ENCODE measurements at places on chromosomes 1 and 21.

DNA sequence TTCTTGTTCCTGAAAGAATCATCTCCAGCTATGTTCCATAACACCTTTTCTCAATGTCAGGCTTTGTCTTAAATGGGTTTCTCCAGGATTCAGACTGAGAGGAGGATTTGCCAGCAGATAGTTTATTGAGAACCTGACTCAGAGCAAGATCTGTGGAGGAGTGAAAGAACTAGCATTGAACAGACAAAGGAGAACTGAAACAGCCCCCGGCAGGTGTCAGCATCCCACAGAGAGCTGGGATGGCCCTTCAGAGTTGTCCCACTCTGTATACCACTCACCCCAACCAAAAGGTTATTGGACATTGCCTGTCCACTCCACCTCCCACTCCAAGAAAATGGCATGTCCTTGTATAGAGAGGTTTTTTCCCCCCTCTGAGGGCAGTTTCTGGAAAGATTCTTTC is 270.7 kb downstream of the PAPPA2 start:
- no peak for DNase-seq

DNA sequence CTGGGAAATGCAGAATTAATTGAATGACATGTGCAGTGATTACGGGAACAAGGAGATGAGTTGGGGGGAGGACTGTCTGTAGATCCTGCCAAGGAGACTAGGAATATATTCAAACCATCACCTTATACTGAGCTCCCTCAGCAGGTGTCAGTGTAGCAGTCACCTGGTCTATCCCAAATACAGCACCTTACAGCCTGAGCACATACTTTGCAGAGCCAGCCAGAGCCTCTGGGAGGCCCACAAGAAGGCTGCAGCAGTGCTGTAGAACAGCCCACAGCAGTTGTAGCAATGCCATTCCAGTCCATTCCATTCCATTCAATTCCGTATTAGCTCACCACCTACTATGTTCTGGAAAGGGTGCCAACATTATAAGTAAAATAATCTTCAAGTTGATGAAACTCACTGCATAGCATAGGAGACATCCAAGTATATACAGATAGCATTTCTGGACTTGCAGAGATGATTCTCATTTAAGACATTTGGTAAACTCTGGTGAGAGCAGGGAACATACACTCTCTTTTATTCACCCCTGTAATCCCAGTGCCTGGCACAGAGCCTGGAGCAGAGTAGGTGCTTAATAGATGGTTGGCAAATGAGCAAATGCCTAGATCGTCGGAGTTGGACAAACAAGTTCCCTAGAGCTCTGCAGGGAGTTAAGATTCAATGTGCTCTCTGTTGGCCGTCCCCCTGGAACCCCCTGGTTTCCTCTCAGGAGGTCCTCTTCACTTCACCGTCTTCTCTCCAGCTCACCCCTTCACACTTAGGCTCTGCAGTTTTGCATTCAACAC is 44.7 kb downstream of the KCNC4 start:
- no peak for DNase-seq

DNA sequence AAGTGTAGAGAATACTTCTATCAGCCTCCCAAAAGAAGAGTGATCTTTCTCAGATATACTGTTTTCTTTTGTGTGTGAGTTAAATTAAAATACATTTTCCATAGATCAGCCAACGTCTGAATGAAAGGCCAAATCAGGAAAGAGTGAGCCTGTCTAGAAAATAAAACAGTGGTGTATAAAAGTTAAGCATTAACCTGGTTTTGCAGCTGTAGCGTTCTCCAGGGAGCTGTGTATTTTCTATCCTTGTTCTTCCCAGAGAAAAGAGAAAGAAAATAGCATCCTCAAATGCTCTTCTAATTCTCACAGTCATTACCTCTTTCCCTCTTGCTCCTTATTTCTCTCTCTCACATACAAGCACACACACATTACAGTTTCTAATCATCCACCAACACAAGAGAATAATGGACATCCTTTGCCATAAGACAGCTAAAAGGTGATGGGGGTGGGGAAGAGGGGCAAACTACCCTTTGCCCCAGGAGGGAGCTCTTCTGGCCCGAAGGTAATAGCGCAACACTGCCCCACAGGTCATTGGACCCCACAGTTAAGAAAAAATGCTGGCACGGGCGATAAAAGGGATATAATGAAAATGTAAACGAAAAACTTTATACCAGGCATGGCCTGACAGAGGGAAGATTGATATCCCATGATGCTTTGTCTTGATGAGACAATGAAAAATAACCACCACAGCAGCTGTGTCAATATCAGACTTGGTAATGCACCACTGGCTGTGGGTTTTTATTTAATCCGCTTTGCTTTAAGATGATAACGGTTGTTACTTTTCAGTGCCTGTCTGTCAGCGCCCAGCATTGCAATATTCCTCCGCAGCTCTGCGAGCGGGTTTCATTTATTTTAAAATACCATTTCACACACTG is 150.3 kb downstream of the NUF2 start:
- no peak for DNase-seq

GRCh38 chr1:27970401-27970800 is 10.6 kb downstream of the XKR8 start:
- DNase-seq, result no peak

DNA sequence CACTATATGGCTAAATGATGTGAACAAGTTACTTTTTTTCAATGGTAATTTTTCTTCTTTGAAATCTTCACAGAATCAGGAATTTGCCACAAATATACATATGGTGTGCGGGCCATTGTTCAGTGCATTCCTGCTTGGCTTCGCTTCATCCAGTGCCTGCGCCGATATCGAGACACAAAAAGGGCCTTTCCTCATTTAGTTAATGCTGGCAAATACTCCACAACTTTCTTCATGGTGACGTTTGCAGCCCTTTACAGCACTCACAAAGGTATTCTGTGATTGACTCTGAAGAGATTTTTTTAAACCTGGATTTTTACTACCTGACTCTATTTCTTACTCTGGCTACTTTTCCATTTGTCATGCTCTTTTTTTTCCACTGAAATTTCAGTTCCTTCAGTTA is 76.2 kb upstream of the KIAA1614 start:
- DNase-seq, result no peak

DNA sequence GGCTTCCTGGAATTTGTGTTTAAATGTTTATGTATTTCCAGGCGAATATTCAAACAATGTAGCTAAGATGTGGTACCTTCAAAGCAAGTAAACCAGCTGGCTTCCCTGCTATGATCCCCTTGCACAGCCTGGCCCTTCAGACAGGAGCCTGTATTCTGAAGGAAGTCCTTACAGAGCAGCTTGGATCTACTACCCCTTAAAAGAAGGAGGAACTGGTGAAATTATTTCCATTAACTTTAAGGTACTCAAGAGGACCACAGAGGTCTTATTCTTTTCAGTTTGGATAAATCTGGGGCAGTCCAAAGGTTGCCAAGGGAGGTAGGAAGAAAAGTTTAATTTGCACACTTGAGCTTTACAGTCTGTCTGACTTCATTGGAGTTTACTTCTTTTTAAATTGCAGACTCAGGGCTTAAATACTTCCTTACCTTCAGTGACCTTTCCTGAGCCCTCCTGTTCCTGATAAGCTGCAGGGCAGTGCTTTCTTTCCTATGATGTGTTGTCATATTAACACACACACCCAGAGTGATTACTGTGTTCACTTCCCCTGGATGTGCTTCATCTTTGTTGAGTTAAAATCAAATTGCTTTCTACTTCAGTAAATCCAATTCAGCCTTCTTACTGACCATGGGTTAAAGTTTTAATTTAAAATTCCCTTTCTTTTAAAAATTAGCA is 40.5 kb downstream of the DISC1 start:
- no peak for DNase-seq

- no peak for DNase-seq
Measured at GRCh38 chr1:115676498-115677181, 34.9 kb downstream of the VANGL1 start.

DNA sequence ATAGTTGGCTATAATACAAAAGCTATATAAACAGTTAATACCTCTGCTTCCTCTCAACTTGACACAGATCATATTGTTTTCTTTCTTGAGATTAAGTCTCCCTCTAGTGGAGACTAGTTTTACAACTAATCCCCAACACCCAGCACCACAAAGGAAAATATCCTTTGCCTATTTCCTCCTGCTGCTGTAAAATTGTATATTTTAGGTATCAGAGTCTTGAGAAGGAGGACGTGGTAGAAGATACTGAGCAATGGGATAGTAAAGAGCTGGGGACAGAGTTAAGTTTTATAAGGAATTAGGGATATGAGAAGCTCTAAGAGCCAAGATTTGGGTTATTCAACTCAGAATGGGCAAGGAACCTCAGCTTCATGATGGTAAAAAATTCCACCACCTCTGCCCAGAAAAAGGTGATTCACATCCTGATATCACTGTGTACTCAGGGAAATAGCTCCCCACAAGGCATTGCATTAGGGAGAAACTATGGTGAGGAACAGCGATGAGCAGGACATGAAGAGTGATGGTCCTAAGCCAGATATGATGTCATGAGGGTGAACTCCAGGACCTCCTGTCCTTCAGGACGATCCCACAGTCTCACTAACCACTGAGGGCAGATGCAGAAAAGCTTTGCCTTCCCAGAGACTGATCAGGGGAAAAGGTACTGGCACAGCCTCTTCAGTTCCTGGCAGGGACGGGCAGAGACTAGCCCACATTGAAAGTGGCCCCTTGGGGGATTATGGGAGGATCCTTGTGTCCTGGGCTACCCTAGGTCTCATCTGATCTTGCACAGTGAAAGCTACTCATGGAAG is 14.7 kb upstream of the CFAP126 start:
- no peak for DNase-seq

- DNase-seq, result no peak
Measured at GRCh38 chr1:110065841-110066240, 4.6 kb downstream of the ALX3 start.

DNA sequence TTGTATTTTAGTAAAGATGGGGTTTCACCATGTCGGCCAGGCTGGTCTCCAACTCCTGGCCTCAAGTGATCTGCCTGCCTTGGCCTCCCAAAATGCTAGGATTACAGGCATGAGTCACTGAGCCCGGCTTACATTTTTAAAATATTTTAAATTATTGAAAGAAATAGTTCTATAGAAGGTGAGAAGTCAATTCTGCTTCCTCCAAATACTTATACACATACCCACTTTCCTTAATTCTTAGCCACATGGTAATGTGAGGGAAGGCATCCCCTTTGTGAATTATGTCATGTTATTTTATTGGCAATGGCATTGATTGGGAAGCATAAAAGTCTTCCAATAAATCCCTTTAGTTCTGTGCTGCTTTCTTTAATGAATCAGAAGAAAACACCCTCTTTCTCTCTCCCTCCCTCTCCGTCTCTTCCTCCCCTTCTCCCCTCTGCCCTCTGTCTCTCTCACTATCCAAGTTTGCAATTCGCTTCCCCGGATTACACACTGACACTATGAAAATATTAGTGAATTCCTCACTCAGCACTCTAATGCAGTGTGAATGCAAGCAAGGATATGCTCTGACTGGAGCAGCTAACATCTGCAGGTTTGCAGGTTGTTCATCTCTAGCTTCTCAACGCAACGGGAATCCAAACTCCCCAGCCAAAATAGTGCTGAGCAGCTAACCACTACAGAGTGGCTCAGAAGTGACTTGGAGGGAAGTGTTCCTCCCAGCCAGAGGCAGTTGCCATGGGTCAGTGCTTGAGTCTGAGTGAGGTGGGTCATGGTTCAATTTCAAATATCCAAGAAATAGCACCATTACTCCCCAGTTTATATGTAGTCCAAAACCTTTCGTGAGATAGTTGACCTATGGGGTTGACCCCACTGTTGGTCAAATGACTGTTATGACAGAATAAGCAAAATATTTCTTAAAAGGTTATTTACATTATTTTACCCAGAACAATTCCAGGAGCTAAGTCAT is 77.8 kb upstream of the CD55 start:
- DNase-seq, result no peak

DNA sequence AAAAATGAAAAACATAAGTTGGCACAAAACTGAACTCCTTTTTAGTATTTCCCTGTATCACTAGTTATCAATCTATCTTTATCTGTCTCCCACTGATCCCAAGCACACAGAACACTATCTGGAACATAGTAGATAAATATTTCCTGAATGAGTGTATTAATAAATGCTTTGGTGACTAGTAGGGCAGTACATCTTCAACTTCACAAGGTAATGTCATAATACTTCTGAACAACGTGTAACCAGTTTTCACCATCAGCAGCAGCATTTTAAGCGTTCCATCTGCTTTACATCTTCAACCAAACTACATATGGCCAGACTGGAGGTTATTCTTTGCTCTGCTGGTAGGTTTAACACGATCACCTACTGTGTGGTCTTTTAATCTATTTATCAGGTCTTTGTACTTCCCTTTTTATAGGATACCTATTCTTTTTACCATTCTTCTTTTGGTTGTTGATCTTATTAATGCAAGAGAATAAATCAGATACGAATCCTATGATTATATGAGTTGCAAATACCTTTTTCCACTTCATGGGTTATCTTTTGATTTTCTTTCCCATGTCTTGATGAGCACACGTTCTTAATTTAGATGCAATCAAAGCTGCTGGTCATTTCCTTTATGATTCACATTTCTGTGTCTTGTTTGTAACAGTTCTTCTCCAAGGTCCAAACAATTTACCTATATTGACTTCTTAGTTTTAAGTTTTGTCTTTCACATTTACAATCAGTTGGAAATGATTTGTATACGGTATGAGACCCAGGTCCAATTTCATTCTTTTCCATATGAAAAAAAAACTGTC is 16.3 kb downstream of the GPBP1L1 start:
- no peak for DNase-seq

GRCh38 chr1:41021526-41022308 is at the start of gene SLFNL1:
Gene SLFNL1, minus strand, starts transcription at chr1:41021725. Its CDS starts 1,065 bp downstream, at chr1:41020660.
- no peak for DNase-seq

GRCh38 chr1:247104965-247105364 is 809 bp upstream of the ZNF669 start:
- no peak for DNase-seq

GRCh38 chr1:220451532-220451931 is 76.4 kb upstream of the MARK1 start:
- DNase-seq, result no peak

DNA sequence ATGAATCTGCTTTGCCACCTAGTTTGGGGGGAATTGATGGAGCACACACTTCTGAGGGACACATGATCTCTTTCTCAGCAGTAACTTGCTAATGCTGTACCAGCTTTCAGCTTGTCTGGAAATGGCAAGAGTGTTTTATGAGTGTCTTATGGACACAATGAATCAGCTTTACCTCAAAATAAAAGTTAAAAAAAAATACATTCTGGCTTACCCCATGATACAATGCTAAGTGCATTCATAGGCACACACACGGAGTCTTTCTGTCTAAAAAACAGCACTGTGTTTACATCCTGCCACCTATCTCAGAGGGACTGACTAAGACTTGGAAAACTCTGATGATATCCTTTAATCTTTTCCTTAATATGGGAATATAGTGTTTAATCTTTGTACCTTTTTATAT is 455.5 kb upstream of the ADAMTS5 start:
- DNase-seq, result no peak
